ENCODE measurements at places on chromosomes 7 and 10.

GRCh38 chr10:70090013-70090412, 37.4 kb downstream of the MACROH2A2 start:
- no peak for DNase-seq

- no peak for DNase-seq
Observed at GRCh38 chr10:5581670-5582566, 57.2 kb downstream of the CALML3 start.

DNA sequence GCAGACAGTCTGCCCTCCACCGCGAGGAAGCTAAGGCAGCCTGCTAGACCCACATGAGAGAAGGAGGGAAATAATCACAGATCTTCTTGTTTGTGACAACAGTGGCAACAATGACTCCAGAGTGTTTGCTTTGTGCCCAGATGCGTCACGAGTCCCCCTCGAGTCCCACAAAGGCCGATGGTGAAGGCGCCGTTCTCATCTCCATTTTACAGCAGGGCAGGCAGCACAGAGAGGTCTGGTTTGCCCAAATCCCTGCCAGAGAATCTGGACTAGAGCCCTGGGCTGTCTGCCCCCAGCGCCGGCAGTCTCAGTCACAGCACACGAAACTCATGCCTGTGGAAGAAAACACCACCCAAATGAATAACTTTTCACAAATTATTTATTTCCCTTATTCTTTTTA, 38.1 kb downstream of the KIAA1549 start:
- DNase-seq, result no peak

GRCh38 chr10:78863906-78864239, 204.9 kb upstream of the ZMIZ1 start:
- no peak for DNase-seq

GRCh38 chr7:47227762-47228177, 354.1 kb downstream of the TNS3 start:
- no peak for DNase-seq

DNA sequence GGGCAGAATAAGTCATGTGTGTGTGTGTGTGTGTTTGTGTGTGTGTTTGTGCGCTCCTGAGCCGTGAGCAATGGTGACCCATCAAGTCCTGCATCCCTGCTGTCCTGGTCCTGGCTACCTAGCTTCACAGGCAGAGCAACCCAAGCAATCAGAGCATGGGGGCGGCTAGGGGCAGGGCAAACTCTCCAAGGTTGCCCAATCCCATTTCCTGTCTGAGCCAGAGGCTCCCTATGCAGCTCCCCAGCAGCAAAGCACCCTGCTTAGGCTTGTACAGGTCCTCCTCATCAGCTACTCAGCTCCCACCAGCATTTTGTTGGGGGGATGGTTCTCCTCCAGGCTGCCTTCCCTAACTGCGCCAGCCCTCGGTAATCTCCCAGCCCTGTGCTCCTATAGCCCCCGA, 31.1 kb upstream of the CRHR2 start:
- no peak for DNase-seq

- no peak for DNase-seq
Observed at GRCh38 chr10:101563497-101564040, 24.5 kb downstream of the POLL start.

- no peak for DNase-seq
Observed at GRCh38 chr10:123301077-123301857, 147.1 kb downstream of the BUB3 start.

GRCh38 chr10:5615316-5615715, 51.1 kb downstream of the ASB13 start:
- no peak for DNase-seq

DNA sequence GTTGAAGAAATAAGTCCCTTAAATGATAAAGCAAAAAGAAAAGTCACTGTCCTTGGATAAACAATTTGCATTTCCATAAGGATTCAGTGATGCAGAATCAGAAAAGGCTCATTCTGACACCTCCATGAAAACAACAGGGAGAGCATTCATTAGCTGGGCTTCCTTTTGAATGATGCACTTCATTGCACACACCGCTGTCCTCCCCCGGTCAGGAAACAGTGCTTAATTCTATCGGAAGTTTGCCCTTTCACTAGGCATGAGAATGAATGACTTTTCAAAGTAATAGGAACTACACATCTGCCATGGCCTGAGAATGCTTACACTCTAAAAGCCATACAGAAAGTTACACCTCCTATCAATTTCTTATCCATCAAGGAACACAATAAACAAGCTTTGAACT, 4.2 kb downstream of the PCDH15 start:
- DNase-seq, result no peak

DNA sequence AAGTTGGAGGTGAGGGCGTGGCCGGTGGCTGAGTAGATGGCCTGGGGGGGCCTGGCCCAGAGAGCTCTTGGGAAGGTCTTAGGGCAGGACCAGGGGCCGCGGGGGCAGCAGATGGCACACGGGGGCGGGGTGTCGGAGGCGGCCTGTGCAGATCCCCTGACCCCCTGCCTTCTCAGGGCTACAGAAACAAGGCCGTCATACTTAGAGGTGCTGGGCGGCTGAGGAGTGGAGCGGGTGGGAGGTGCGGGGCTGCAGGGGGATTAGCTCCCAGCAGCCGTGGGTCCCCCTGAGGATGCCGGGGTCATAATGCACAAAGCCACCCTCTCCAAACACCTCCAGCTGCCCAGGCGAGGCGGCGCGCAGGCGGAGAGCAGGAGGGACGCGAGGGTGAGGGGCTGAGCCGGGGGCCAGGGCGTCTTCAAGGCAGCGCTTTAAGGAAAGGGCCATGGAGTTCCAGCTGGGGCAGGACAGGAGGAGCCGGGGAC, 40.4 kb upstream of the ZNF32 start:
- no peak for DNase-seq

DNA sequence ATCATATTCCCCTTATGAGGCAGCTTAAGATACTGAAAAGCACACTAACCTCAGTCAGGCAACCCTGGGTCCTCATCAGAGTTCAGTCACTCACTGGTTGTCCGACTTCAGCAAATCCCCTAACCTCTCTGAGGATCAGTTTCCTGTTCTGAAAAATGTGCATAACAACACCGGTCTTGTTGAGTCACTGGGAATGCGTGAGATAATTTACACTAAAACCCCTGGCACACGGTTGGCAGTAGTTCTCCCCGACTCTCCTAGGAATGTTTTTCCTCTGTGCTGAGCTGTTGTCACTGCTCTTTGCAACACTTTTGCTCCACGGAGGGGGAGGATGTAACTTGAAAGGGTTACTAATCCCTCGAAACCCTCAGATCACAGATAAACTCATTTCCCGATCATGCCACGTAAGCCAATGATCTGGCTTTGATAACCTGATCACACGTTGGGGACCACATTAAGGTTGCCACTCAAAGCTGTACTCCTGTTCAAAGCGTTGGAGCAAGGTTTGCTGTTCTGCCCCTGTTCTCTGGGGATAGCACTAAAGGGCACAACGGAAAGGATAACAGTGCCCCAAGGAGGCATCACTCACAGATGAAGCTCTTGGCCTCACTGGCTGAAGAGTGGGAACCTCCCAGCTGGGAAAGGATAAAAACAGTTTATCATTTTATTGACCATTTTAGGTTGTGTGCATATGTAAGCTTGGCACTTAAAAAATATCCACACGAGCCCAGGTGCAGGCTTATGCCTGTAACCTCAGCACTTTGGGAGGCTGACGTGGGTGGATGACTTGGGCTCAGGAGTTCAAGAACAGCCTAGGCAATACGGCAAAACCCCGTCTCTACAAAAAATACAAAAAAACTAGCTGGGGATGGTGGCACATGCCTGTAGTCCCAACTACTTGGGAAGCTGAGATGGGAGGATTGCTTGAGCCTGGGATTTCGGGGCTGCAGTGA, 5.0 kb upstream of the RBM17 start:
- no peak for DNase-seq

- no peak for DNase-seq
Observed at GRCh38 chr7:75969182-75969581, 25.2 kb downstream of the TMEM120A start.

- no peak for DNase-seq
Observed at GRCh38 chr10:310976-311639, 175.9 kb downstream of the ZMYND11 start.

- no peak for DNase-seq
Observed at GRCh38 chr10:69004821-69005220, 16.2 kb downstream of the KIFBP start.

DNA sequence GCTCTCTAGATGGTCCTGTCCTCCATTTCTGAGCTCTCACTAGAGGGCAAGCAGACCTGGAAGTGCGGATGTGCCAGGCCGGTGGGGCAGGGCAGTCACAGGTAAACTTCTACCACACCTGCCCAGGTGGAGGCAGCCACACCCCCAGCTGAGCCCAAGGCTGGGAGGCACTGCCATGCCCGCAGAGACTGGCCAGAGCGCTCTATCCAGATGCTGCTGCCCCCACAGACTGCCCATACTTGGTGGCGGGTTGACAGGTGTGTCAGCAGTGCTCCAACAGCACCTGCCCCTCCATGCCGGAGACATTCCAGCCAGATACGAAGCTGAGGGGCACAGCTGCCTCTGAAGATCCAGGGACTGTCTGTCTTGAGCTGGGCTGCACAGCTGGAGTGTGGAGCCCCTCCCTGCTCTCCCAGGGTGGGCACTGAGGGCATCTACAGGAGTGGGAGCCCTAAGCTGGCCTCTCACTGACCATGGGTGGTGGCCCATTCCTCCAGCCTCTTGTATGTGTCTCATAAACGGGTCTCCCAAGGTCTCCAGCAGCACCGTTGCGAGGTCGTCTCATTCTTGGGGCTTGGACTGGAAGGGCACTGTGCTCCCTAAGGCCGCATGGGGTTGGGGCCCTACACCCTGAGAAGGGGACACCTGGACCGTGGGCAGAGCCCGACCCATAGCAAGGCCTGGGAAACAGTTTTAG, 38.2 kb upstream of the PPIF start:
- DNase-seq, result no peak

DNA sequence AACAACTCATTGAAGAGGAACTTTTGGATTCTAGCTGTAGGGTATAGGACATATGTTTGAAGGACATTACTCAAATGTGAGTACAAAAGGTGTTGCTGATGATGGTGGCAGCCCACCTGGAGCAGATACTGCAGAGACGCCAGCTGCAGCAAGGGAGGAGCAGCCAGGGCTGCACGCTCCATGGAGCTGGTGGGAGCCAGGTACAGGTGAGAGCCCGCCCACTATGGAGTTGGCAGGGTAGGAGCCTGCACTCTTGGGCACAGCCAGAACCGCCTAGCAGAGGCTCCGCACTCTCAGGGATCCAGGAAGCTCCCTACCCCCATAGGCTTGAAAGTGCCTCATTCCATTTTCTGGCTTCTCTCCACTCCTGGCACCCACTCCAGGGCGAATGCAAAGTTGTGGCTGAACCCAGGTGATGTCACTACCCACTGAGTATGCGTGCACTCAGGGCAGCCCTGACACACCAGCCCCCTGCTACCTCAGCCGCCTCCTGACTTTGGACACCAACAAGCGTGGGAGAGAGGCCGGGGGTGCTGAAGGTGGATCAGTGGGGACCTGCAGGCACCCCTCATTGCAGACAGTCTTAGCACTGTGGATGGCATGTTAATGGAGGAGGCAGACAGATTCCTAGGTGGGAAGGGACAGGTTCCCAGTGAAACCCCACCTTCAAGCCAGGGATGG, 761.1 kb downstream of the IPMK start:
- no peak for DNase-seq

DNA sequence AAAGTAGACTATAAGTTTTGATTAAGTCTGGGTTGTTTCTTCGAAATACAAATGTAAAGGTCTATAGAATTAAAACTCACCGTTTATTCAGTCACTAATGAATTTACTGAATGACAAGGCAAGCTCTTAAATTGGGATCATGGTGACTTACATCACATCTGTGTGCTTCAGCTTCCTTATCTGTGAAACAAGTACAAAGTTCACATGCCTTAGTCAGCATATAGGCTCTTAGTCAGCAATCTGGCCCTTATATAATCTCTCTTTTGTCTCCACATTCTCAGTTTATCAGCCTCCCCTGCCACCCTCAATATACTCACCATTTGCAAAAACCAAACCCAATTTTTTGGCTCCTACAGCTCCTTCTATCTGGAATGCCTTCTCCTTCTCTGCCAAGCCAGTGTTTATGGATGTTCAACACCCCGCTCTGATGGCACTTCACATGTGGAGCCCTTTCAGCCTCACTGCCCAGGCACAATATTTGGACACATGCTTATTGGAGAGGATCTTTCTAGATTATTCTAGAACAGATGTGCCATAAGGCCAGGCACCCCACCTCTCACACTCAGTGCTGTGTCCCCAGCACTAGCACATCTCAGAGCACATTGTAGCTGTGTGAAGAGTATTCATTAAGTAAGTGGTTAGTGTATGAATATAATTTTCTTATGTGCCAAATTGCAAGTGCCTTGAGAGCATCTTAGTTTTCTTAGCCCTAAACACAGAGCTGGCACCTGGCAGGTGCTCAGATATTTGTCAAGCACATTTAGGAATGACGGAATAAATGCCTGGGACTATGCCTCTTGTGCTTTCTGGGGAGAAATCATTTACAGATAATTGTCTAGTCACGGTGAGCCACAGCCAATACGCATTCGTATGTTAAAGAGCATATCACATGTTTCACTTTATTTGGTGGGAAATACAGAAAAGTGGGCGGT, 9.8 kb upstream of the LAMB1 start:
- DNase-seq, result no peak

DNA sequence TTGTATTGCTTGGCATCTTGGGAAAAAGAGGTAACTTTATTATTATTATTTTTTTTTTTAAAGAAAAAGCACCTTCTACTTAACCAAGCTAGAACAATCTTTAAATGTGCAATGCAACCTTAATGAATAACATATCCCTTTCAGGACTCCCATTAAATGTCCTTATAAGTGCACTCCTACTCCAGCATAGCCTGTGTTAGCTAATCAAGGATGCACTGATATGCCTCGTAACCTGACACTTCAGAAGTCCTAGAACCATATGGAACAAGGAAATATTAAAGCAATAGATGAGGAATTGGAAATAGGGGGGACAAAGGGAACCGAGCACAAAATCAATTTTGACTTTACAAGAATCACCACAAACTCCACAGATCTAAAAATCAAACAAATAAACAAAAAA, 522.4 kb downstream of the PARD3 start:
- DNase-seq, result no peak

DNA sequence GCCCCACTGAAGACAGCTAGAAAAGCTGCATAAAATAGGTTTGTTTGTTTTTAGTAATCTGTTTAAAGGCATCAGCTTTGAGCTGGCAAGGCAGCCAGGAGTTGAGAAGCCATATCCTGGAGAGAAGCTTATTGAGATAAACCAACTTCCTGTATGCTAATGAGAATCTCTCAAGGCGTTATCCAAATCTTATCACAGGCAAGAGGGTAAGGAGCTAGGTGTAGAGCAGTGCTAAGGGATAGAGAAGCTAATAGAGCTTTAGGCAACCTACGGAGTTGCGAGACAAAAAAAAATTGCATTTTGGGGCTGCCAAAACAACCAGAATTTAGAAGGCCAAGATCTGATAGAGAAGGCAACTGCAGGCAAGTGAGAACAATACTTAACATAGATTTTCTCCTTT, 641.6 kb downstream of the SH2D4B start:
- DNase-seq, result no peak

DNA sequence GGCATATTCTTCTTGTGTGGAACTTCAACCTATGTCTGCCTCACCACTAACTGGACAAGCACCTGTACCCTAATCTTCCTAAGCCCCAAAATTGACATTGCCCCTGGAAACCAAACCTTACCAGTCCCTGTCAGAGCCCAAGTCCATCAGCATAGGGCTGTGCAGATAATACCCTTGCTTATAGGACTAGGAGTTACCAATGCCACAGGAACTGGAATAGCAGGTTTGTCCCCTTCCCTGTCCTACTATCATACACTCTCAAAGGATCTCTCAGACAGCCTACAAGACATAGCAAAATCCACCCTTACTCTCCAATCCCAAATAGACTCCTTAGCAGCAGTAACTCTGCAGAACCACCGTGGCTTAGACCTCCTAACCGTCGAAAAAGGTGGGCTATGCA, 19.8 kb downstream of the ZNF107 start:
- no peak for DNase-seq

- DNase-seq, result no peak
Observed at GRCh38 chr7:139623518-139623917, 100.0 kb downstream of the CLEC2L start.

All from cortex of kidney (tissue), 1 donor.